ENCODE measurements at places on chromosomes 3 and 15.

DNA sequence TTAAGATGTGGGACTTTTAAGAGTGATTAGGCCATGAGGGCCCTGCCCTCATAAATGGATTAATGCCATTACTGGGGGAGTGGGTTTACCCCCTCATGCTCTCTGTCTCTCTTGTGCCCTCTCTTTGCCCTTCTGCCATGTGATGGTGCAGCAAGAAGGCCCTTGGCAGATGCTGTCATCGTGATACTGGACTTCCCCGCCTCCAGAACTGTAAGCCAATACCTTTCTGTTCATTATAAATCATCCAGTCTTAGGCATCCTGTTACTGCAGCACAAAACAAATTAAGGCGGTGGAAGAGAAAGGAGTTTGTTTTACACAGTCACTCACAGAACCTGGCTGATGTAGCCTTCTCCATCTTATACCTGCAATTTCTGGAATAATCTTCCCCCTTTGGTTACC is 360.3 kb upstream of the TBL1XR1 start:
- DNase-seq: no peak

DNA sequence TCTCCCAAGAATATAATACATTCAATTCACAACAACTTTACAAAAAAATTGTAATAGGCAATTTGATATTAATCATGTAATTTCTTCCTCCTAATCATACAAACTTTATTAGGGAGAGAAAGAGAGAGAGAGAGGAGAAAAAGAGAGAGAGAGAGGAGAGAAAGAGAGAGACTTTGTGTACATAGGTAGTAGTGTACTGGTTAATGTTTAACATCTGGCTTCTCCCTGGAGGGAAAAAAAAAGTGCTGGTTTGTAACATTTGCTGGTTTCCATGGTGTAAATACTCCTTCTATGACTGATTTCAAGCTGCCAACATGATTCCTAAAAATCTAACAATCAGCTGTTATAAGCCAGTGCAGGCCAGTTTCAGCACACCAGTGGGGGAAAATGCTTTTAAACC is 98.0 kb upstream of the ARHGEF26 start:
- DNase-seq: no peak

GRCh38 chr15:52010633-52011595 is 8.1 kb upstream of the MAPK6 start:
- no peak for DNase-seq

DNA sequence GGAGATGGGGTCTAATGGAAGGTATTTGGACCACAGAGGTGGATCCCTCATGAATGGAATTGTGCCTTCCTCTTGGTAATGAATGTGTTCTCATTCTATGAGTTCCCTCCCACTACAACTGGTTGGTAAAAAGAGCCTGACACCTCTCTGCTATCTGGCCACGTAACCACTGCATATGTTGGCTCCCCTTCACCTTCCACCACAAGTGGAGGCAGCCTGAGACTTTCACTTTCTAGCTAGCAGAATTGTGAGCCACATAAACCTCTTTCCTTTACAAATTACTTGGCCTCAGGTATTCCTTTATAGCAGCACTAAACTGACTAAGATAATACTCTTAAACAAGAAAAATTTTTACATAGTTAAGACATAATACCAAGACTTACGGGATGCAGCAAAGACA is 155.3 kb downstream of the NR1I2 start:
- no peak for DNase-seq

DNA sequence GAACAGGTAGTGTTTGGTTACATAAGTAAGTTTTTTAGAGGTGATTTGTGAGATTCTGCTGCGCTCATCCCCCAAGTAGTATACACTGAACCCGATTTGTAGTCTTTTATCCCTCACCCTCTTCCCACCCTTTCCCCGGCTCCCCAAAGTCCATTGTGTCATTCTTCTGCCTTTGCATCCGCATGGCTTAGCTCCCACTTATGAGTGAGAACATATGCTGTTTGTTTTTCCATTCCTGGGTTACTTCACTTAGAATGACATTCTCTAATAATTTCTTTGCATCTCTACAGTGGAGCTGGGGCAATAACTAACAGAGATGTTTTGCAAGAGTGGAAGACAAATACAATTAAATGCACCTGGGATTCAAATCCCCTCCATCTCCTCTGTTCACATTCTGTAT is 93.2 kb downstream of the TP63 start:
- no peak for DNase-seq

GRCh38 chr3:78287085-78287484 is 1247.2 kb downstream of the ROBO2 start:
- DNase-seq: no peak

- DNase-seq: no peak
Observed at GRCh38 chr3:146421819-146422759, 47.3 kb downstream of the PLSCR2 start.

DNA sequence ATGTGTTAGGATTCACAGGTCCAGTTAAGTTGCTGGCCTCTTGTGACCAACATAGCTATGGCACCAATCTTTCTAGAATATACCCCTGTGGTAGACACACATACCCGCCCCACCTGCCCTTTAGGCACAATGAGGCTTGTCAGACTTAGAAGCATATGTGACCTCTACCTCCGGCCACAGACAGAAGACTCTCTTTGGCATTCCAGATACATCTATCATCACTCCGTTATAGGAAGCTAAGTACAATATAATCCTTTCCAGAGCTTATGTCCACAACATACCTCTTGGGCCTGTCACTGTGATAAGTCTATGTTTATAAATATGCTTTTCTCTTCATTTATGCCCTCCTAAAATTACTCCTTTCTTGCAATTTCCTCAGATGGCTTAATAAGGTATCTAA is 39.8 kb downstream of the CD47 start:
- no peak for DNase-seq

GRCh38 chr3:195107593-195107992 is 163.4 kb downstream of the XXYLT1 start:
- DNase-seq: no peak

DNA sequence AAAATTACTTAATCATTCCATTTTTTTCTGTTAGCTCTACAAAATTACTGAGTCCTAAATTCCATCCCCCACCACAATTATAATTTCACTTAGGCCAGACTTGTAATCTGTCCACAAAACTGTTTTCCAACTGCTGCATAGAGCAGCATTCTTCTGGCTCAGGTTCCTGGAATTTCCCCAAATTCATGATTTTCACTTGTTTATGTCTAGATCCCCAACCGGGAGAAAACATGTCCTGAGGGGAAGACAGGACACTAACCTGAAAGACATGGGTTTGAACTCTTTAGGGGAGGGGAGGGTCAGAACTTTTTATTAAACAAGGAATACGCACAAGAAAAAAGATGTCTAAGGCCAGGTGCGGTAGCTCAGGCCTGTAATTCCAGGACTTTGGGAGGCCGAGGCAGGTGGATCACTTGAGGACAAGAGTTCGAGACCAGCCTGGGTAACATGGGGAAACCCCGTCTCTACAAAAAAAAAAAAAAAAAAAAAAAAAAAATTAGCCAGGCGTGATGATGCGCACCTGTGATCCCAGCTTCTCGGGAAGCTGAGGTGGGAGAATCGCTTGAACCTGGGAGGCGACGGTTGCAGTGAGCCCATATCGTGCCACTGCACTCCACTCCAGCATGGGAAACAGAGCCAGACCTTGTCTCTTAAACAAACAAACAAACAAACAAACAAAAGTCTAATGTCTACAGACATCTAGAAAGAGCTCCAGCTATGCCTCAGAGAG is 1.5 kb downstream of the ETFA start:
- DNase-seq: no peak

GRCh38 chr3:31105438-31106077 is 211.1 kb upstream of the GADL1 start:
- no peak for DNase-seq

DNA sequence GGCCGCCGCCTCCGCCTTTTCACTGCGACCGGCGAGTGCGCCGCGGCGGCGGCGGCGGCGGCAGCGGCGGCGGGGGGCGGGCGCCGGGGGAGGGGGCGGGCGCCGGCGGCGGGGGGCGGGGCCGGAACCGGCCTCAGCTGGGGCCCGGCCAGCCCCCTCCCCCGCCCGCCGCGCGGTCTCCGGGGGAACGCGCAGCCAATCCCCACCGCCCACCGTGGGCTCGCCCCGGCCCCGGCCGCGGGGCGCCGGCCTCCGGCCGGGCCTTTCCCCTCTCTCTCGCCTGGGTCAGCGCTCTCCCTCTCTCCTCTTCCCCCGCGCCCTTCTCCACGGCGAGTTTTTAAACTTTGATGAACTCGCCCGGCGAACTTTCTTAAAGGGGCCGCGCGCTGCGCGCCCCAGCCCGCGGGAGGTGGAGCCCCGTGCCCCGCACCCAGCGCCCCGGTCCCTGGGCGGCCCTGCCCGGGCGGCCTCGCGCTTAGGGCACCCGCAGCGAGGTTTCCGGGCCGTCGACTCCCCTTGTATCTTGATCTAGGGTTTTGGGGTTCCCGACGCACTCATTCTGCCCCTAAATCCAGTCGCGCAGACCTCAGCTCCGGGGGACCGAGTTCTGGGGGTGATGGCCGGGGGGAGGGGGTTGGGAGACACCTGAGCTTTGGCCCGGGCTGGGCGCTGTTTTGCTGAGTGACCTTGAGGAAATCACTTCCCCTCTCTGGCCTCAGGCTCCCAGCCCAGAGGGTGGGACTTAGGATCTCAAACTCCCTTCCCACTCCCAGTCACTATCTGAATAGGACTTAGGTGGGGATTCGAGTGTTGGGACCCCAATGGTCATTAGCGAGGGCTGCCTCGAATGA is at the start of gene RBPMS2:
TSS of gene RBPMS2 (minus strand) at position 39 of the 851 bp plus-strand sequence. CDS start 270 bp downstream, outside the sequence.
- no peak for DNase-seq

DNA sequence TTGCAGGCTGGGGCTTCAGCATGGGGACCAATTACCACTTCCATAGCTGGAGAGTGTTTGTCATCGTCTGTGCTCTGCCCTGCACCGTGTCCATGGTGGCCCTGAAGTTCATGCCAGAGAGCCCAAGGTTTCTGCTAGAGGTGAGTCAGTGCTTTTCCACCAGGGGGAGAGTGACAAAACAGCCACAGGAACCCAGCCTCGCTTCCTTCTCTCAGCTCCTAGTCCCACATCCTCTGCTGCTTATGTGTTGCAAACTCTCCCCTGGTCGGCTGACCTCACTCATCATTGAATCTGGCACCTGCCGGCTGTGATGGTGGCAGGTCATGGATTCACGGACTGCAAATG is 158.3 kb downstream of the SV2B start:
- no peak for DNase-seq

DNA sequence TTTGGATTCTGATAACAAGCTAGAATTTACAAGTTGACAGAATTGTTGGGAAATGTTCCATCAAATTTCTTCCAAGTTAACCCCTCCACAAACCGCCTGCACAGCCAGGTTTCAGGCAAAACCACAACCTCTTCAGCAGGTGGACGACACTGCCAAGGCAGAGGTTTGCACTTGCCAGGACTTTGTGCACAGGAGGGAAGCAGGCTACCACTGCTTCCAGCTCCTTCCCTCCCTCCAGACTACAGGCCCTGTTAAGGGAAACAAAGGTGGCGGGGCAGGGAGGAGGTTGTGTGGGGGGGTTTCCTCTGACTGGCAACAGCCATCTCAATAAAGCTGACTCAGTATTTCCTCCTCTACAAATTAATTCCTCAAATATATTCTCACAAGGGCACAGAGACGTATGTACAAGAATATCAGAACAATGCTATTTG is 42.2 kb downstream of the TBC1D2B start:
- DNase-seq: no peak

DNA sequence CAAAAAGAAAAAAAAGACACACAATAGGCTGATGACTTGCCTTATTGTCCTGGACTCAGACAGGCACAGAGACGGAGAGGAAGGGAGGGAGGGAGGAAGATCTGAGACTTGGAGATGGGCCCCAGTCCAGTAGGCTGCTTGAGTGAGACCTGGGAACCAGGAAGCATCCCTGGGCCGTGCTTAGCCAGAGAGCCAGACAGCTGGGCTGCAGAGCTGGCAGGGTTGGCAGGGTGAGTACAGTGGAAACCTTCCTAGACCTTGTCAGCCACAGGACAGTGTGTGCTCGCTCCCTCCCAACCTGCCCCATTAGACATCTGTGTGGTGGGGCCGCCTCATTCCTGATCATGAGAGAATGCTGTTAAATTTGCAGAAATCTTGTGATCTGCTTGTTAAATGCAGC is 107.9 kb upstream of the ALDH1A3 start:
- no peak for DNase-seq

- DNase-seq: no peak
Observed at GRCh38 chr3:147733217-147733616, 324.1 kb downstream of the ZIC1 start.

DNA sequence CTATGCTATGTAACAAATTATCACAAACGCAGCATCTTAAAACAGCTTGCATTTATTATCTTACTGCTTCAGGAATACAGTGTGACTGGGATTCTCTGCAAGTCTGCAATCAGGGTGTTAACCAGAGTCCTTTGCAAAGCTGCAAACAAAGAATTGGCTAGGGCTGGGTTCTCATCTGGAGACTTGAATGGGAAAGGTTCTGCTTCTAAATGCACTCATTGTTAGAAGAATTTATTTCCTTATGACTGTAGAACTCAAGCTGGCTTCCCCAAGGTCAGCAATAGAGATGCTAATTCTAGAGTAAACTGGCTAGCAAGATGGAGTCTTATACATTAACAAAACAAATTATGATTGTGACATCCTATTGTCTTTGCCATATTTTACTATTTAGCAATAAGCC is 673.7 kb downstream of the DIPK2A start:
- DNase-seq: no peak

- no peak for DNase-seq
Observed at GRCh38 chr15:33067456-33067855, 127.1 kb downstream of the FMN1 start.

DNA sequence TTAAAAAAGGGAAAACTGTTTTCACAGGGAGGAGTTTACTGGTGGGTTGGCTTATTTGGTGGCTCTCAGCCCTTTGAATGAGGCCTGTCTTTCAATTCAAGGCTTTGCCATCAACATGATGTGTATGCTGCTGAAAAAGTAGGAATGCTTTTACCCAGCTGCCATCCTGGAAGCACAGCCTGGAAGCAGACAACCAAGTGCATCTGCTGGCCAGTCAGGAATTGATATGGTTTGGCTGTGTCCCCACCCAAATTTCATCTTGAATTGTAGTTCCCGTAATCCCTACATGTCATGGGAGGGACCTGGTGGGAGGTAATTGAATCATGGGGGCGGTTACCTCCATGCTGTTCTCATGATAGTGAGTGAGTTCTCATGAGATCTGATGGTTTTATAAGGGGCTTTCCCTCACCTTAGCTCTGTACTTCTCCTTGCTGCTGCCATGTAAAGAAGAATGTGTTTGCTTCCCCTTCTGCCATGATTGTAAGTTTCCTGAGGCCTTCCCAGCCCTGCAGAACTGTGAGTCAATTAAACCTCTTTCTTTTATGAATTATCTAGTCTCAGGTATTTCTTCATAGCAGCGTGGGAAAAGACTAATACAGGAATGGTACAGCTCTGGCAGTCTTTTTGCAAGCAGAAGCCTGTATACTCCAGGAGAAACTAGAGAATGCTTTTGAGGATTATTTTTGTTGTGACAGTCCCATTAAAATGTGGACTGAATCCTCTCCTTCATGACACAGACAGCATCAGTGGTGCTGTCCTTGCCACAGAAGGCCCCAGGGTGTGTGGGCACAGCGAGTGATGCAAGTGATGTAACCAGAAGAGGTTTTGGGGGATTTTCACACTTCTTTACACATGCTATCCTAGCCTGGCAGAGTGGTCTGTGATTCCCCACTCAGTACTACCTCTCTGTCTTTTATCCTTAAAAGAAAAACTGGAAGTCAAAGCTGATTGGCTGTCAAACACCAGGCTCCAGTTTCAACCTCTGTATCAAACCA is 20.0 kb downstream of the PLCL2 start:
- DNase-seq: no peak
